Hepatocyte (in vitro differentiated cells): ENCODE measurements at places on chromosomes 12 and 14. TPM values are rescaled to one million over a fixed set of nuclear protein-coding genes. Genes with fewer than 3 reads are reported as not detected.

DNA sequence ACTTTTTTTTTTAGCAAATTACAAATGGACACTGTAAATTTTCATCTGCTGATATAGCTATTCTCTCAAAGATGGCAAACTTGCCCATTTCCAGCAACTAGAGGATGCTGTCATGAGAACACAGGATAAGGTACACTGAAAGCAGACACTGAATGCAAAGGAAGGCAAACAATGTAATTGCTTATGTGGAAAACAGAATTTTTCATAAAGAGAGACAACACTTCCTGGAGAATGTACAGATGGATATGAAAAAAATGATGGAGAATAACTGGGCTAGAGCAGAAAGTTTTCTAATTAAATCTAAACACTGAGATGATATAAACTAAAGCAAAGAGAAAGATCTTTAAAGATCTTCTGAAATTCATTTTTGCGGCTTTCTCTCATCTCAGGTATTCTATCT is 581 bp downstream of the CD69 start:
- H3K27me3 ChIP-seq: no peaks in the 10 kb centered on the region
- H3K27ac ChIP-seq: no peak overlapping the region
- DNase-seq: no peak
- H3K36me3 ChIP-seq: no peaks in the 10 kb centered on the region
- H3K4me3 ChIP-seq: no peak overlapping the region

GRCh38 chr12:104494137-104494792 is 37.5 kb downstream of the CHST11 start:
- no peak overlapping the region for H3K4me3 ChIP-seq
- no peaks in the 10 kb centered on the region for H3K36me3 ChIP-seq
- no peak for DNase-seq
- H3K27me3 ChIP-seq: no peaks in the 10 kb centered on the region
- H3K27ac ChIP-seq: no peak overlapping the region
- H3K4me1 ChIP-seq: no peaks in the 10 kb centered on the region

The ACTN1 gene
- total RNA-seq: 82.2 and 88.0 TPM in 2 replicates

DNA sequence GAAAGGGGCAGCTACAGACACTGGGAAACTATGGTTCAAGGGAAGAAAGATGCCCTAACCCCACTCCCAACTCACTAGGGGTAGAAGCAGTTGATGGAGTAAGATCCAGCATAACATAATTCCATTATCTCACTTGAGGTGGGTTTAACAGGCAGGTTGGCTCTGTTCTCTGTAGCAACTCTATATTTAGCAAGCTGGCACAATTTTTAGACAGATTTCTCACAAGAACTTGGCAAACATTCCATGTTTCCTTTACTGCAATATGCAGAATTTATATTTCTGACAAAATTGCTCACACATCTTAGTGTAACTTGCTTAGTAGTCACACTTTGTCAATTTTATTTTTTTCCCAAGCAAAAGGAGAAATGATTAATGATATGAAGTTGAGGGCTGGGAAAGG is 475.4 kb downstream of the RMST start:
- H3K27ac ChIP-seq: no peak overlapping the region
- no peak overlapping the region for H3K4me3 ChIP-seq
- no peak for DNase-seq
- H3K36me3 ChIP-seq: no peaks in the 10 kb centered on the region
- no peaks in the 10 kb centered on the region for H3K4me1 ChIP-seq

- DNase-seq: peak; percentile 54
- peak overlapping the region; percentile 65 for H3K4me3 ChIP-seq
- H3K27me3 ChIP-seq: no peaks in the 10 kb centered on the region
- no peaks in the 10 kb centered on the region for H3K36me3 ChIP-seq
These were observed 6.1 kb upstream of the PSMA3 start for GRCh38 chr14:58238252-58239243.

The OR6C2 gene
- total RNA-seq: not detected in 2 replicates
